ENCODE measurements at places on chromosomes 4 and X.

GRCh38 chrX:23887451-23887850 lies 20.3 kb downstream of the APOO start:
- DNase-seq = no peak

DNA sequence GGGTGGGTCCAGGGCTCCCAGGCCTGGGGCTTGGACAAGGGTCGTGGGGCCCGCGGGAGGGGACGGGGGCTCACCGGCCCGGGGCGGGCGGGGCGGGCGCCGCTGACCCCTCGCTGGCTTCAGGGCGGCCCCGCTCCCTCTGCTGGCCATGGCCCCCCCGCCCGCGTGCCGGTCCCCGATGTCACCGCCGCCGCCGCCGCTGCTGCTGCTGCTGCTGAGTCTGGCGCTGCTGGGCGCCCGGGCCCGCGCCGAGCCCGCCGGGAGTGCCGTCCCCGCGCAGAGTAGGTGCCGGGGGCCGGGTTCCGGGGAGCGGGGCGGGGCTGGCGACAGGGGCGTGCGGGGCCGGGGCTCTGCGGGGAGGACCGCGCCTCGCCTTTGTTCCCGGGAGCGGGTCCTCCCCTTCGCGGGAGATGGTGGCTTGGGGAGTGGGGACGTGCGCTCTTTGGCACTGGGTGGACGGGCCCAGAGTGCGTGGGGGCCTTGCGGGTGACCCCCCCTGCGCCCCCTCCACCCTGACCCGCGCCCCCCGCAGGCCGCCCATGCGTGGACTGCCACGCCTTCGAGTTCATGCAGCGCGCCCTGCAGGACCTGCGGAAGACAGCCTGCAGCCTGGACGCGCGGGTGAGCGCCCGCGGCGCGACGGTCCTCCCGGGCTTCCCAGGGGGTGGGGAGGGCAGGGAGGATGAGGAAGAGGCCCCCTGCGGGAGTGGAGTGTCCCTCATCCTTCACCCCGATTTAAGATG lies 16.8 kb upstream of the NAT8L start:
- DNase-seq = peak; percentile 18

DNA sequence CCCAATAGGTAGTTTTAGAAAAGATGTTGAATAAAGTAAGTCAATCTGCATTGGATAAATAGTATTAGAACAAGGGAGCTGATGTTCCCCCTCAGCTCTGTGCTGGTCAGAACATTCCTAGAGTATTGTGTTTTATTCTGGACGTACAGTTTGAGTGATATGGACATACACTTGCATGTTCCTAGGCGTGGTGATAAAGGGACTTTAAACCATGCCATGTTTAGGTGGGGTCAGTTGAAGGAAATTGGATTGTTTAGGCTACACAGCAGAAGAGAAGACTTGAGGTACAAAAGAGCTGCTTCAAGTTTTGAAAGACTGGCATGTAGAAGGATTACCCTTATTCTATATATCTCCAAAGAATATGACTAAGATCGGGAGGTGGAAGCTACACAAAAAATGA lies 21.6 kb downstream of the GK start:
- DNase-seq = no peak

DNA sequence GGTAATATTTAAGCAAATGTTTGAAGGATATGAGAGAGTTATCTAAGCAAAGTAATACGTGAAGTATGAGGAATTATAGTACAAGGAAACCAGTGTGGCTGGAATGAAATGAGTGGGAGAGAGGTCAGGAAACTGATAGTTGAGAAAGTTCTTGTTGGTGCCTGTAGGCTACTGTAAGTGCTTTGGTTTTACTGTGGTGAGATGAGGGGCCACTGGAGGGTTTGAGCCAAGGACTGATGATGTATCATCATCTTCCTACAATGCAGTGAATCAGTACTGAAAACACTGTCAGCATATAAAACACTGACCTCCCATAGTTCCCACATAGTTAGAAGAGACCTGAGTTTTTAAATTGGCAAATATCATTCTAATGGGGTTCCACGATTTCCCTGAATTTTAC lies 367.5 kb upstream of the CTSO start:
- DNase-seq = no peak

- no peak for DNase-seq
Observed at GRCh38 chrX:103552236-103552635, 32.9 kb upstream of the RAB40A start.

DNA sequence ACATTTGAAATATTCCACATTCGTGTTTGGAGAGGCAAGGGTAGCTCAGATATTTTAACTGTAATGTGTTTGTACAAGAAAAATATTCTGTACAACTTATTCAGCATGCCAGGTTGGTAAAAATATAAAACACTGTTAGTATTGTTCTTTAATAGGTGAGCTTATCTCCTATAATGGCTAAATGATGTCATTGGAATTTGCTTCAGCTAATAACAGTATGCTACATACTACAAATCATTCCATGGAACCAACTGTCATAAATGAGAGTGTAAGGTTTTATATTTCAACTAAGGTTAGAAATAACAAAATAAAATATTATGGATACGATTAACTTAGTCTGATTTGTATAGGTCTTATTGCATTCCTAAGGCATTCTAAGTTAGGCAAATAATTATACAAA lies 206.6 kb downstream of the ADGRL3 start:
- no peak for DNase-seq

DNA sequence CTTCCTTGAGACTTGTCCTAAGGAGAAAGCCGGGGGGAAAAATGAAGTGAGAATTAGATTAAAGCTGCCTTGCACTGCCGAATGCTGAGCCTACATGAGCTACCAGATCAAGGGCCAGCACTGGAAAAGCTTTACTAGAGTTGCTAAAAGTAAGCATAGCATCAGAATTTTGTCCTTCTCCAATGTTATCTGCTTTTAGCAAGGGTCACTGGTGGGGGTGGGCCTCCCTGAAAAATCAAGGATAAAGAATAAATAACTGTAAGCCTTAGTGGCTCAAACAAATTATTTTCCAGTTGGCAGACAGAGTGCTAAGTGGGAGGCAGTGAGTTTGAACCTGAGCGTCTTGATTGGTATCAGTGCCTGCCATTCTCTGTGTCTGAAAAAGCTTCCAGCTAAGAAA lies 310.5 kb upstream of the PITX2 start:
- no peak for DNase-seq

DNA sequence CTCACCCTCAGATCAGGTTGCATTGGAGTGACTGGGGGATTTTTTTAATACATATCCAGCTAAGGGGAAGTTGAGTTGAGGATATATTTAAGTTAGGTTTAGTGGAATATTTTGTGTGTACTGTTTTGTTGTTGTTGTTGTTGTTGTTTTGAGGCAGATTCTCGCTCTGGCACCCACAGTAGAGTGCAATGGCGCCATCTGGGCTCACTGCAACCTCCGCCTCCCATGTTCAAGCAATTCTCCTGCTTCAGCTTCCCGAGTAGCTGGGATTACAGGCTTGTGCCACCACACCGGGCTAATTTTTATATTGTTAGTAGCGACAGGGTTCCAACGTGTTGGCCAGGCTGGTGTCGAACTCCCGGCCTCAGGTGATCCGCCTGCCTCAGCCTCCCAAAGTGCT lies 38.6 kb upstream of the ATP6AP2 start:
- DNase-seq = no peak

- no peak for DNase-seq
Observed at GRCh38 chr4:87838205-87838604, 5.4 kb downstream of the MEPE start.

DNA sequence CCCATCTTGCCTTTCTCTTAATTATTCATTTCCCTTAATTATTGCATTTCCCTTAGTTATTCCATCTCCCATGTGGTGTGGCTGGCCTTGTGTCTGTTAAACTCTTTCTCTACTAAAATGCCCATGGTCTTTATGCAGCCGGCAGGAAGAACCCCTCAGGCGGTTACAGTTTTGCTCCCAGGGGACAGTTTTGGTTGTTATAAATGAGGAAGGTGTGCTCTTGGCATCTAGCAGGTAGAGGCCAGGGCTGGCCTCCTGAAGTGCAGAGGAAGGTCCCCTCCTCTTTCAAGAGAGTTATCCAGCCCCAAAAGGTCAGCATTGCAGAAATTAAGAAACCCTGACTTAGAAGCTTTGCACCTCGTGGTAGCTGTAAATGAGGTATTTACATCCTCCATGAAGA lies 18.0 kb downstream of the TBL1X start:
- DNase-seq = no peak

- DNase-seq = no peak
Observed at GRCh38 chrX:46959101-46959500, 46.9 kb downstream of the JADE3 start.

GRCh38 chrX:130110379-130111219 lies at the start of gene ELF4:
Gene ELF4, minus strand, starts transcription at chrX:130110497. Its CDS starts 29,167 bp downstream, at chrX:130081330.
- peak; percentile 35 for DNase-seq

DNA sequence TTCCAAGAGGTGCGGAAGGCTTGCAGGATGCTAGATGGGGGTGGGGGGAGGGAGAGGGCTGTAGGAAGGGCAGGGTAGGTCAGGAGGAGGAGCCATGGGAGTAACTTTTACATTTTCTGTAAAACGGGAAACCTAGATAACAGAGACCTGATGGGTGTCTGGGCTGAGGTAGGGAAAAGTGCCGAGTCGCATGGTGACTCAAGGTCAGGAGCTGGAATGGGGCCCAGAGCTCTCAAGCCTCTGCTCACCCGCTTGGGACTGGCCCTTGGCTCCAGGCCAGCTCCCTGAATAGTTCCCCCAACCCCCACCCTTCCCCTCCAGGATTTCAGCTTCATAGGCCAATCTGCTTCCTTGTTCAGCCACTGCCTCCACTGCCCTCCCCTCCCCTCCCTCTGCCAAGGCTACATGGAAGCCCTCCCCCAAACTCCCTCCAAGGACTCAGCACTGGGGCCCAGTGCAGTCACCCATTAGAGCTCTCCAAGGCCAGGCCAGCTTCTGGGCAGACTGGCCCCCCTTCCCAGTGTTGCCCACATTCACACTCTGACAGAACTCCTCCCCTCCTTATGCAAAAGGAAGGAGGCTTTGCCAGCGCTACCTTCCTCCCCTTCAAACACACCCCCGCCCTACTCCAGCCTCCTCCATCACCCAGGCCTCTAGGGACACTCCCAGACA lies 43.6 kb downstream of the TSC22D3 start:
- no peak for DNase-seq

DNA sequence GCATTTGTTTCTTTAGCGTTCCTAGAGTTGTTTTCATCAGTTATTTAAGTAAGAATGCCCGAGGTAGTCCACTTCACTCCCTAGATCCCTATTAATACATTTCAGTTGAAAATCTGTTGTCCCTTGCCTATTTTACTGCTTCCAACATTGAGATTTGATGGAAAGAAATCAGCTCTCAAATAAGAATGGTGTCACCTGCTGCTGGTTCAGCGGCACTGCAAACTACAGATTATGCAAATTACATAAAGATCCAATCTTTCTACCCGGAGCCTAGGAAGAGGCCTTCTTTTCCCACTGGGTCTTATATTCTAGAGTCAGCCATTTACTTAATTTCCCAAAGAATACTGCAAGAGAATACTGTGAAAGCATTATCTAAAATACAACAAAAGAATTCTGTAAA lies 597.6 kb upstream of the MAGEB2 start:
- DNase-seq = no peak

DNA sequence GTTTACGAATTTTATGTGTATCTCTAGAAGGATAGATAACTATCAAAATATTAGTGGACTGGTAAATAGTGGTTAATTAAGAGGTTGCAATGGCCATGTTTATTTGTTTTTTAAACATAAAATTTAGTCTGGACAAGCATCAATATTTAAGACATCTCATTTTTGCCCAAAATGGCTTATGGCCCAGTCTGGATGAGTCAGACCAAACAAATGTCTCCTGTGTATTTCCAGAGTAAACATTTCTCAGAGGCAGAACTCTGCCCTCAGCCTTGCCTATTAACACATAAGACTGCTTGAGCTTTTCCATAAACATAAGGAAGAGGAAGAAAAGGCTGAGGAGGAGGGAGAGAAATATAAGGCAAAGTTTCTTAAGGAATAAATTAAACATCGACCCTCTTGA lies 277.1 kb upstream of the DIAPH2 start:
- DNase-seq = no peak

DNA sequence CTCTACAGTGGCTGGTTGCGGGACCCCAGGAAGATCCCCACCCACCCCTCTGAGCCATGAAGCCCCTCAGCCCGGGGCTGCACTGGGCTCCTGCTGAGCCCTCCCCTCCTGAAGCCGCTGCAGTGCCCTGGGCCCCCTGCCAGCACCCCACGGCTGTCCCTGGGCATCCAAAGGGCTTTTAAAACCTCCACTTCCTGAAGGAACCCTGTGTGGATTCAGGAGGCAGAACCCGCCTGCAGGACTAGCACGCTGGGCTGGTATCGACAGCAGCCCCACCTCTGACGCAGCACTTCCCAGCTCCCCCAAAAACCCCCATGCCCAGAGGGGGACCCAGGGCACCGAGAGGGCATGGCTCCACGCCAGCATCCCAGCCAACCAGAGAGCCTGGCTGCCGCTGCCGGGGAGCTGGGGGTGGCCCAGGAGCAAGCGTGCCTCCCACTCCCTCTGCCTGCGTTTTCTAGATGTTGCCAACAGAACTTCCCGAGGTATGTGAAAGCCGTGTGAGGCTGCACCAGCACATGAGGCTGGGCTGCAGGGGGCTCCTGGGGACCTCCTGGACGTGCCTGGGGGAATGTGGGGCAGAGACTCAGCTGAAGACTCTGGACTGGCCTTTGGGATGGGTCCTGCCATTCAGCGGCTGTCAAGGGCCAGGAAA lies 6.3 kb downstream of the MXD4 start:
- no peak for DNase-seq

DNA sequence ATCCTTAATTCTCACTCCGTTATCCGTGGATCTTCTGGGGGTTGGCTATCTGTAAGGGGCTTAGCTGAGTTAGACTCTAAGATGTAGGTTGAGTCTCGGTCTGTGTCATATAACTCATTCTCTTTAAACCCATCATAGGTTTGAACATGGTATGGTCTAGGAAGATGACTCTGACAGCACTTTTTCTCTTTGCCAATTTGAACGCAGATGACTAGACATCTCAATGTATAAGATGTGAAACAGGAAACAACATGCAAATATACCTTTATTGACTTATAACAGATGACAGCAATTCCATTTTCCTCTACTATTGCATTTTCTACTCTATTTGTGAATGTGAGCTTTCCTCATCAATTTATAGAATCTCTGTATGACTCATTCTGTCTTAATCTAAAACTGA lies 634.8 kb upstream of the MAGEB2 start:
- no peak for DNase-seq

- DNase-seq = no peak
Observed at GRCh38 chr4:43148481-43148880, 256.0 kb downstream of the GRXCR1 start.

- no peak for DNase-seq
Observed at GRCh38 chrX:118459494-118459893, 36.1 kb upstream of the DOCK11 start.
